ENCODE measurements at places on chromosomes 7 and 10.

DNA sequence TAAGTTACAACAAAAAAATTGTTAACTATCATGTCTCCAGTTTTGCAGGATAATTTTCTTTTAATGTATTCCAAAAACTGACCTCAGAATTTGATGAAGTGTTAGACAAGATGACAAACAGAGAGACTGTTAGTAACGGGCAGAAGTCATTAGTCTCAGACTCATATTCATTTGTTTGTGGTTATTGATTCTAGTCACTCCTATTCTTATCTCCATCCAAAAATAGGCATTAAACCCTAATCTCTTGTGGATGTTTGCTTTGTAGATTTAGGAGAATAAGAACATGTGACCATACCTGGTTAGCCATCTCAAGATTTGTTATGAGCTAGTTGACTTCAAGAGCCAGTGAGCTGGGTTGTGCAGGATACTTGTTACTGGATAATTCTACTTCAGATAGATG, 261.1 kb downstream of the AUTS2 start:
- no peak for DNase-seq

- DNase-seq, result peak; percentile 75
These were observed 722 bp downstream of the UPF2 start for GRCh38 chr10:12041766-12042408.

GRCh38 chr7:139362302-139362701, 2.6 kb downstream of the LUC7L2 start:
- no peak for DNase-seq

DNA sequence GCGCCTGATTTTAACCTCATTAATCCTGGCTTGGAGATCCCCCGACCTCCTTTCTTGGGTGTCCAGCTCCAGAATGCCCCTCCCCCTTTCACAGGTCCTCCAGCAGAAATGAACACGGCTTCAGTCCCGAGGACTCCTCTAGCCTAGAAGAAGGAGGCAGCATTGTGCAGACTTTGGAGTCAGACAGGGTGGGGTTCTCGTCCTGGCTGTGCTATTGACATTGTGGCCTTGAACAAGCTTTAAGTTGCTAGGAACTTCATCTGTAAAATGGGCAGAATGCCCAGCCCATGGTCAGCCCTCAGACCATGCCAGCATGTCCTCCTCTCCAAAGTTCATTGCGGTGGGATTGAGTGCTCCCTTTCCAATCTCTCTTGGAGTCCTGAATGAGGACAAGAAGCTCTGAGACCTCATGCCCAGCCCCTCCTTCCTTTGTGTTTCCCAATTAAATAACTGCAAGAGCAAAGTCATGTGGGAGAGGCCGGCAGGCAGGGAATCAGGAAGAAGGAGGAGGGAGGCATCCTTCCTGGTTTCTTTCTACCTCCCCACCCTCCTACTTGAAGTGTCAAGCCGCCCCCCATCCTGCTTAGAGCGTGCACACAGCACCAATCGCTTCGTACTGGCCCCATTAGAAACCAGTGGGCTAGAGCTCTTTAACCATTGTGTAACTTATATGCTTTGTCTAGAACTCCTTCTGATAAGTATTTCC, 86.4 kb downstream of the RBM20 start:
- DNase-seq, result no peak

DNA sequence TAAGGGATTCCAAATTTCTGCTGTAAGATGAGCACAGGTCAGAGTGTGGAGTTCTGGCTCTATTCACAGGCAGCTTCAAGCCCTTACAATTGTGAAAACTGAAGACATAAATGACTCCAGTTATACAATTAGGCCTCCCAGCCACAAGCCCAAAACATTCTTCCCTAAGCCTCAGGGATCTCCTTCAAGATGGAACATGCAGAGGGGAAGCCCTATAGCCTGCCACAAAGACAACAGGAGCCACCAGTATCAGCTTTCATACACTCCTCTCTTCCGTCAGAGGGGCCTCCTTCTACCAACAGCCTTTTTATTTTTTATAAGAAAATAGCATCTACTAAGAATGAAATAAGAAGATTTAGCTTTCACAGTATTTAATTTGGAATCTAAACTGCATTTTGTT, 46.5 kb downstream of the DLD start:
- DNase-seq, result no peak

DNA sequence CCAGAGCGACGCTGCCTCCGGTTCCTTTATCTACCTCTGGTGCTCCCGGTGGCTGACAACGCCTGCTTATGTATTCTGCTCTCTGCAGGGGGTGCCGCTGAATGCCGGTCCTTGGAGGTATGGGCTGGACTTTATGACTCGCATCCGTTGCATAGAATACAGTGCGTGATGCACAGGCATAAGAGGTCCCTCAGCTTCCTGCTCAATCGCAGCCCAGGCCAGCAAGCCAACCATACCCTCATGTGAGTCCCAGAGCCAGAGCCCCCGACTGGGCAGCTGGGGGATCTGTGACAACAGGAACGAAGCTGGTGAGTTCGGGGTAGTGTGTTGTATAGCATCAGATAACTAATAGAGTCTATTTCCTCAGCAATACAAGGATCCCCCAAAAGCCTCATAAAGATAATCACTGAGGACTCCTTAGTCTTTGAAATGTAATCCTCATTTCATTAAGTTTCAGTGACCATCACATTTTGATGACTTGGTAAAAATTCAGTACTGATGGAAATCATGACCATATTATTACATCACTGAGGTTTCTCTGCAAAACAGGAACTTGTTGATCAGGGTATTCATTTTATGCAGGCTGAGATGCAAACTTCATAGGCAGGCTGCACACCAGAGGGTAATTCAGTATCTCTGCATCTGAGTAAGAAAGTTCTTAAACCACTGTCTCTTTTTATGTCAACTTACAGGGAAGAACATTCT, 607.8 kb downstream of the PTPRN2 start:
- peak; percentile 46 for DNase-seq

DNA sequence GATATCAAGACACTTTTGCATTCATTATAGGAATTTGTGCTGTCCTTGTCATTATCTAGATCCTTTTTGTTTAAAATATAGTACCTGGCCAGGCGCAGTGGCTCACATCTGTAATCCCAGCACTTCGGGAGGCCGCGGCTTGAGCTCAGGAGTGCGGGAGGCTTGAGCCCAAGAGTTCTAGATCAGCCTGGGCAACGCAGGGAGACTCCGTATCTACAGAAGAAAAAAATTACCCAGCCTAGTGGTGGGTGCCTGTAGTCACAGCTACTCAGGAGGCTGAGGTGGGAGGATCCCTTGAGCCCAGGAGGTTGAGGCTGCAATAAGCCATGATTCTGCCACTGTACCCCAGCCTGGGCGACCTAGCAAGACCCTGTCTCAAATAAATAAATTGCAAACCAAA, 621 bp upstream of the MORN4 start:
- peak; percentile 68 for DNase-seq

GRCh38 chr7:99772565-99772964, 11.4 kb downstream of the CYP3A4 start:
- DNase-seq, result no peak

GRCh38 chr7:92944633-92945032, 108.3 kb upstream of the CDK6 start:
- no peak for DNase-seq

GRCh38 chr10:122113945-122114747, 125.2 kb downstream of the TACC2 start:
- DNase-seq, result no peak

- no peak for DNase-seq
These were observed 432.9 kb downstream of the SORCS3 start for GRCh38 chr10:105073999-105074398.

DNA sequence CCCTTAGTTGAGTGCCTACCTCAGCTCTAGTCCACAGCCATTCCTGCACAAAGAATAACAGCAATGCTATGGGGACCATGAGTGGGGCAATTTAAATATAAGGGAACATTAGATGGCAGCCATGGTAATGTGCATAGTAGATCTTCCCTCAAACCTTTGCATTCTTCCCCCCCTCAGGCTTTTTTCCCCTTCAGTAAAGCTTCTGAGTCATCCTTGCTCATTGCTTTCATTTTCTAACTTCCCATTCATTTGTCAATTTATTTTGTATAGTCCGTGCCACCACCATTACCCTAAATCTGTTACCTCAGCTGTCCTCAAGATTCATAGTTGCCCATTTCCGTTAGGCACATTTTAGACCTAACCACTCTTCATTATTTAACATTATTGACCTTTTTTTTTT, 10.7 kb downstream of the HECTD2 start:
- DNase-seq, result no peak

DNA sequence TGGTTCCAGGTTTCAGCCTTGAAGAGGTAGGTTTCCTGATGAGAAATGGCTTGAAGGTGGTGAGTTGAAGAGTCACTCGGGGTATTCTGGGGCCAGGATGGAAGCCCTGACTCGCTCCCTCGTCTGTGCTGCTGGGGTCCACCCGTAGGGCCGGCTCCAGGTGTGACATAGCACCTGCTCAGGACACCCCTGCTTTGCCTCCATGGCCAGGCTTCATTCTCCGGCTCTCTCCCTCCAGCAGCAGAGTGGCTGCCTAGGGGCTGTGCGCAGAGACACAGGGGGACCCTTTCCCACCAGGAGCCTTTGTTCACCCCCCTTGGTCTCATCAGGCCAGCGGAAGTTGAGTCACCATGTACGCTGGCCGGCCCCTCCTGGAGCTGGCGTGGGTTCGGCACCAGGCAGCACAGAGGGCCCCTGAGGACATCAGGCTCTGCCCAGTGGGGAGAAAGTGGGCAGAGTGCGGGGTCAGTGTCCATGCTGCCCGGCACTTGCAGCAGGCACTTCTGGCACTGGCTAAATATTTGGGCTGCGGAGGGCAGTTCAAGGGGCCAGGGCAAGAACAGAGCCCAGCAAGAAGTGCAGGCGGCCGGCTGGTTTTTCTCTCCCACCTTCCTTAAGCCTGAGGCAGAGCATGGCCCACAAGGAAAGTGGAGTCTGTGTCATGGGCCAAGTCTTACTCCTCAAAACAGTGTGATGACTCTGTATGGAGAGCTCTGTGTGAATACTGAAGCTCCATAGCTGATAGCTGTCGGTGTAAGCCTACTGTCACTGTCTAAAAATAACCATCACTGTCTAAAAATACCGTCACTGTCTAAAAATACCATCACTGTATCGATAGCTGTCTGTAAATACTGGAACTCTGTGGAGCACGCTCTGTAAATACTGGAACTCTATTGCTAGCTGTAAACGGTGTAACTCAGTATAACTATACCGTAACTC, 3.7 kb upstream of the PRKAR1B start:
- DNase-seq, result no peak

- DNase-seq, result no peak
These were observed 89.7 kb downstream of the HIPK2 start for GRCh38 chr7:139687980-139688632.

- DNase-seq, result peak; percentile 46
These were observed 553.4 kb upstream of the POM121L12 start for GRCh38 chr7:52482076-52482475.

DNA sequence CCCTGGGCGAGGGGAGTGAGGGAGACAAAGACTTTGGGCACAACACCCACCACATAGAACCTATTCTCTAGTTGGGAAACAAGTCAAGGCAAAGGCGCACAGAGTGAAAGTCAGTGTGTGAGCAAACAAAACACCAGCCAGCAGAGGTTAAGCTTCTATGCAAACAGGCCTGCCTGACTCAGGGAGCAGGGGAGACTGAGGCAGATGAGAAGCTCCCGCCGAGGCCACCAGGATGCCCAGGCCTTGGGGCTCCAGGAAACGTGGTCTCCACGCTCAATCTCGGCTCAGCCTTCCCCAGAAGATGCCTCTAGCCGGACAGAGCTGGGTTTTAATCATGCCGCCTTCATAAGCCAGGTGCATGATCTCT, 74.1 kb upstream of the KCNMA1 start:
- no peak for DNase-seq

DNA sequence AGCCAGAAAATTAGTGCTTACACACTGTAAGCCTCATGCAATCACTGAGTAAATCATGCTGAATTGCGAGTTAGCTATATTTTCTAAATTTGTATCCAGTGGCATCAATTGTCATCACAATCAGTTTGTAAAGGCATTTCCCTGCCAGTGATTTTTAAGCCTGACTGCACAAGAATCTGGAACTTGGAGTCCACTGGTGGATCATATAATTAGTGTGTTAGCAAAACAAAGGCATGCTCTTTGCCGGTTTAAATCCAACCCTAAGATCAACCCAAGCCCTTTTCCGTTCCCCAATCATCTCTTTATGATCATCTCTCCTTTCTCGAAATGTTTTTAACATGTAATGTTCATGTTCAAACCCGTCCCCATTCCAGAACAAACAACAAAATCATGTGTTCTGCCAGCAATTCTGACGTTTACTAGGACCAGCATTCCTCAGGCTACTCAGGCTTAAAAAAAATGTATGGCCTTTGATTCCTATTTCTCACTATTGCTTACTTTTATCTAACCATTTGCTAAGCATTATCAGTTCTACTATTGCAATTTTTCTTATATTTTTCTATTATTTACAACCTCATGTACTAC, 649.2 kb downstream of the SORCS1 start:
- no peak for DNase-seq

GRCh38 chr10:28564905-28565304, 32.0 kb downstream of the WAC start:
- DNase-seq, result no peak

GRCh38 chr10:114239117-114239993, at the start of gene VWA2:
Gene VWA2, plus strand, starts transcription at chr10:114239254. Its CDS starts 9,460 bp downstream, at chr10:114248714.
- DNase-seq, result peak; percentile 28

DNA sequence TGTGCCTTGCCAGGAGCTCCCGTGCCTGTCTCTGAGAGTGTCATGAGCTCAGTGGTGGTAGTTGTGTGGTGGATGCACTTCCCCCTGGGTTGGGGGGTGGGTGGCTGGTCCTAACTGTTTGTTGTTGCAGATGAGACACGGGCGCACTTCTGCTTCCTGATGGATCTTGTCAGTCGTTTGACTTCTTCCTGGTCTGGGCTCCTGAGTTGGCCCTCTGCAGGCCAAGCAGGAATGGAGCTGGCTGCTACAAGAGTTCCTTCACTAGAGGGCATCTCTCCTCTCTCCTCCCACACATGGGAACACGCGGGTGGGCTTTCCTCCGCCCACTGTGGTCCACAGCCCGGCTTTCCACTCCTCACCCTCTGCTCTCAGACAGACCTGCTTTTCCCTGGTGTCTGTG, 82.0 kb downstream of the BMS1 start:
- DNase-seq, result peak; percentile 21

DNA sequence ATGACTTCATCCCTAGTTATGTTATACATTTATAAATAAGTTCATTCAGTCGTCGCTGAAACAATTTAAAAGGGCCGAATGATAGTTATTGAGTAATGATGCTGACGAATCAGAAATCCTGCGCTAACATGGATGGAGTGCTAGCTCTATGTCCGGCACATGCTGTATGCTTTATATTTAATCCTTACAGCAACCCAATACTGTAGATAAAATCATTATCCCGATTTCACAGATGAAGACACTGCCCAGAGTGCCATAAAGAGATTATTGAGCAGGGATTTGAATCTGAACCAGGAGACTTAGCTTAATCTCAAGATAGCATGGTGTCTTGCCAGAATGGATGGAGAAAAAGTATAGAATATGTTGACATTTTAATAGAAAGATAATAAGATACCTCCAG, 1.1 kb upstream of the ICA1 start:
- no peak for DNase-seq

GRCh38 chr10:24790599-24790998, 66.9 kb upstream of the ARHGAP21 start:
- DNase-seq, result no peak

DNA sequence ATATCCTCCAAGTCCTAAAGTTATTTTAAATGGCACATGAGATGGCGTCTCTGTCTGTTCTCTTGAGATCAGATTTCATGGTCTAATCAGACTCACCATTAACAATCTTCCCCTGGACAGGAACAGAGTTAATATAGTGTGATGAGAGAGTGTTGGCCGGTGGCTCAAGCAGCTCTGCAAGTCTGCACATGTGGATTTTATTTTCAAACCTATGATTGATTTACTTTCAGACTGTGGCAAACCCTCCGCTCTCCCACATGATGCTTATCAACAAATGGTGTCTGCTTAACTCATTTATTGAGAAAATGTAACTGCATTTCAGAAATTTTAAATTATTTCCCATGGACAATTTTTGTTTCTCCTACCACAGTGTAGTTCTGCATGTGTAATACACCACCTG, 46.5 kb upstream of the HGF start:
- DNase-seq, result no peak
